Fibroblast of lung (primary cell): ENCODE measurements at places on chromosomes 11 and 22.

DNA sequence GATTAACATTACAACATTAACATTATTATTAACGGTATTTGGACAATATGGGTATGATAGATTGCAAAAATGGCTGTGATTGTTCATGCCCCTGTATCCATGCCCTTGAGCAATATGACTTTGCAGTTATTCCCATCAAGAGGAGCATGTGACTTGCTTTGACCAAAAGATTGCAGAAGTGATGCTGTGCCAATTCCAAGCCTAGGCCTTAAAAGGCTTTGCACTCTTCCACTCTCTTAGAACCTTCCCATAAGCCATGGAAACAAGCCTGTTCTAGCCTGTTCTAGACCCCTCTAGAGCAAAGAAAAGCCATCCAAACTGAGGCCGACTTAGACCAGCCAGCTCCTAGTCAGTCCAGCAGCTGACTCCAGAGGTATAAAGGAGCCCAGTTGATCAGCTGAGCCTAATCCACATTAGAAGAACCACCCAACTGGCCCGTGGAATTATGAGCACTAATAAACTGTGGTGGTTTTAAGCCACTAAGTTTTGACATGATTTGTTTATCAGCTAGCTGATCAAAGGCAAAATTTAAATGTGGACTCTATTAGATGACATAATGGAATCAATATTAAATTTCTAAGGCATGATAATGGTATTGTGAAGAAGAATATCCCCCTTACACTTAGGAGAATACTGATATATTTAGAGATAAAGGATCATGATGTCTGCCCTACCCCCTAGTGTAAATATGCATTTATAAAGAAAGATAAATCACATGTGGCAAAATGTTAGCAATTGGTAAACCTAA is 28.6 kb downstream of the RAB30 start:
- peaks cover 23% of the 10 kb centered on the region for H3K4me1 ChIP-seq
- no peak overlapping the region for H3K4me3 ChIP-seq
- H3K27ac ChIP-seq, result no peak overlapping the region
- no peaks in the 10 kb centered on the region for H3K27me3 ChIP-seq

DNA sequence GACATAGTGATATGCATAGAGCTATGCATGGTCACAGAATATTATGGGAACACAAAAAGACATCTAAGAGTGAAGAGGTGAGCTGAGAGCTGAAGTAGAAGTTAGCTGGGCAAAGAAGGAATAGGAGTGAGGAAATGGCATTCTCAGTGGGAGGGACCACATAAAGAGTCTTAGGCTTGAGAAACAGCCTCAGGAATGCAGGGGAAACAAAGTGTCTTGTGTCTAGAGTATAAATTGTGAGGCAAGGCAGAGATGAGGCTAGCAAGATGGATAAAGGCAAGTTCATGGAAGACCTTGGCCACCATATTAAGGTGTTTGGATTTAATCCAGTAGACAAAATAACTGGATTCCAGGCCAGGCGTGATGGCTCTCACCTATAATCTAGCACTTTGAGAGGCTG is 40.6 kb upstream of the CRTAM start:
- H3K36me3 ChIP-seq, result peaks cover 8% of the 10 kb centered on the region
- peaks cover 1% of the 10 kb centered on the region for H3K4me1 ChIP-seq
- no peaks in the 10 kb centered on the region for H3K27me3 ChIP-seq

GRCh38 chr22:27512283-27512761 is 289.2 kb downstream of the MN1 start:
- peak overlapping the region; percentile 43 for H3K27ac ChIP-seq
- peaks cover 5% of the 10 kb centered on the region for H3K4me1 ChIP-seq
- H3K27me3 ChIP-seq, result no peaks in the 10 kb centered on the region
- H3K36me3 ChIP-seq, result no peaks in the 10 kb centered on the region
- peak; percentile 99 for DNase-seq

GRCh38 chr11:72091292-72091691 is 10.6 kb downstream of the LRRC51 start:
- H3K36me3 ChIP-seq, result peaks cover 7% of the 10 kb centered on the region
- DNase-seq, result peak; percentile 41
- H3K27me3 ChIP-seq, result no peaks in the 10 kb centered on the region
- H3K27ac ChIP-seq, result no peak overlapping the region

- DNase-seq, result peak; percentile 36
- no peak overlapping the region for H3K4me3 ChIP-seq
- H3K27me3 ChIP-seq, result no peaks in the 10 kb centered on the region
- H3K4me1 ChIP-seq, result no peaks in the 10 kb centered on the region
- no peak overlapping the region for H3K27ac ChIP-seq
- H3K36me3 ChIP-seq, result no peaks in the 10 kb centered on the region
These were observed 116.9 kb downstream of the SOX6 start for GRCh38 chr11:16239141-16240105.

DNA sequence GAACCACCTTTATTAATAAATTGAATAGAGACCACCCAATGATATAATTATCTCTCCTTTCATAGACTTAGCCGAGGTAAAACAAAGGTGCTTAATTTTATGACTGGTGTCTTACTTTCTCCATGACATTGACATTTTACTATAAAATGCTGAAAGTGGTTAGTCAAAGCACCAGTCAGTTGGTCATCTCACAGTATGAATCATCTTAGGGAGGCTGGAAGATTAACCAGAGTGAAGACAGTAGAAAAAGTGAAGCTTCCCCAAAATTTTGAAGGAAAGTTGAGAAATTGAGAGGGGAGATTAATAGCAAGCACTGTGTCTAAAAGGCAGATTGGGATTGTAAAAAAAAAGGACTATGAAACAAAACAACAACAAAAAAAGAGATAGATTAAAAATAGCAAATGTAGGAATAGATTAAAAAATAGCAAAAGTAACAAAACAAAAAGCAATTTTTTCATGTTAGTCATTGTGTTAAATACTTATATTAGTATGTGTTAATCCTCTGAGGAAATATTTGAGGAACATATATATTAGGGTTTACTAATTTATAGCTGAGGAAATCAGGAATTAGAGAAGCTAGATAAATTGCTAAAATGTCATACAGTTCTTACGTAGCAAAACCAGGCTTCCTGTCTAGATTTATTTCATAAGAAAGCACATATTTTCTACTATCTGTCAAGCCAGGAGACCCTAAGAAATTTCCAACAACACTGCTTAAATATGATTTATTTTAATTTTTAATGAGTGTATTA is 557.3 kb upstream of the ANO5 start:
- no peak overlapping the region for H3K27ac ChIP-seq
- no peak overlapping the region for H3K4me3 ChIP-seq
- no peak for DNase-seq
- H3K36me3 ChIP-seq, result no peaks in the 10 kb centered on the region
- H3K4me1 ChIP-seq, result no peaks in the 10 kb centered on the region

- H3K27me3 ChIP-seq, result no peaks in the 10 kb centered on the region
These were observed 16.9 kb upstream of the CLMP start for GRCh38 chr11:123211981-123212380.
